ENCODE measurements at places on chromosomes 3 and 15. TPM values are rescaled to one million over a fixed set of nuclear protein-coding genes. Genes with fewer than 3 reads are reported as not detected.

Gene GNAT1
- not detected for total RNA-seq

Gene PARP9
- 31.0 TPM for total RNA-seq

Gene BNC1
- total RNA-seq: not detected

Gene SLC22A14
- total RNA-seq: not detected

Gene CFAP91
- not detected for total RNA-seq

Data from activated T-helper 2 cell treated with anti-CD3 and anti-CD28 coated beads, Interferon-gamma antibody, Interleukin-2, Interleukin-4, amounts not matched to agents 10 μg/mL and 5 μg/mL and 100 μg/mL, durations not matched to agents 14 hours and 24 hours and 36 hours (primary cell).